ENCODE measurements at places on chromosomes 3 and 15.

DNA sequence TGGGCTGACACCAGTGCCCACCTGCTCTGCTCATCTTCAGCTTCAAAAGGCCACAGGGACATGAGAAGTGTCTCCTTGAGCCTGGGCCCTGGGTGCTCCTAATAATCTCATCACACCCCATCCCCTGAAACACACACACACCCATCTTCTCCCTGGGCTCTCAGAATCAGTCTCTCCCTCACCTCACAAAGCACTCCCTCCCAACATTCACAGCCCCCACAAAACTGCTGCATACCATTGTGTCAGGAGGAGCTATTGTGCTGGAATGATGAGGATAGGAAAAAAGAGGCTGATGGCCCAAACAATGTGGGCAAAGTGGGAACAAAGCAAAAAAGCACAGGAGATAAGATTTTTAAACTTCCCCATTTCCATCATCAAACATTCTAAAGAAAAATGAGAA is 16.8 kb downstream of the FOXP1 start:
- DNase-seq = no peak

DNA sequence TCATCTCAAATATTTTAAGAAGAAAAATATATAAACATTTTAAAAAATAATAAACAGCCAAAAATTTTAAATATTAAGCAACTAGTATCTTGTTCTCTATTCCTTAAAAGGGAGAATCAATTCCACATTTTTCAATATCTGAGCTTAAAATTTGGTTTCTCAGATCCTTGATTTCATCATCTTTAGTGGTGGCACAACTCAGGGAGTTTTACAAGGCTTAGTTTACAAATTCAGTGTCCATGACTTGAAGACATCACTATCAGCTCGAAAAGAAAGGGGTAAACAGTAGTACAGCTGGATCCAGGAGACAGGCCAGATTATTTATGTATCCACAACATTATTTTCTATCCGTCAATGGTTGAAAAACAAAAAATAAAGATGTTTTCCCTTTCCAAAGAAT is 11.6 kb downstream of the IGF2BP2 start:
- no peak for DNase-seq

DNA sequence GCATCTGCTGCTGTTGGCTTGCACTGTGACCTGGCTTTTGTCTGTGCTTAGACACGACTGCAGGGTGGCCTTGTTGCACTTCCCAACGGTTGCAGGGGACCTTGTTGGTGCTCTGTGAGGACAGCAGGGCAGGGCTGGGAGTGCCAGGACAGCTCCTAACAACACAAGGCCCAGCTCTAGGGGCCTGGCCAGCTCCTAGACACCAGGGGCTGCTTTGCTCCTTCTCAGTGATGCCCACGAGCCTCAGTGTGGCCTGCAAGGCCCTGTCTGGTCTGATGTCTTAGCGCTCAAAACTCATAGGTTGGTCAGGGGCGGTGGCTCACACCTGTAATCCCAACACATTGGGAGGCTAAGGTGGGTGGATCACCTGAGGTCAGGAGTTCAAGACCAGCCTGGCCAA is 149.1 kb downstream of the CHSY1 start:
- DNase-seq = no peak

- no peak for DNase-seq
These were observed 51.4 kb downstream of the PCOLCE2 start for GRCh38 chr3:142837526-142837925.

DNA sequence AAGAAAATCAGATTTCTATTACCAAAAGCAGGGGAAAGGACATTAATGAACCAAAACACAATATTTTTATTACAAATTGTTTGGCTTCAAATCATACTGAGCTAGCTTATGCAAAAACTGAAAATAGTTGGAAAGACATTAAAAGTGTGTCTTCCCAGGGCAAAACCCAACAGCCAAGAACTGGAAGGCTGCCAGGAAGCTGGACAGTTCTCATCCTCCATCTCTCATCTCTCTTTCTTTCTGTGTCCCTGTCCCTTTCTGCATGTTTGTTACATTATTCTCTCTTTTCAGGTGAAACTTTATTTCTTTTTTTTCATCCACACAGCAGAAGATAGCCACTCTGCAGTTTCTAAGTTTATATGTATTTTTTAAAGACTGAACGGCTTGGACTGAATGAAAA is 41.1 kb upstream of the SNTN start:
- no peak for DNase-seq

DNA sequence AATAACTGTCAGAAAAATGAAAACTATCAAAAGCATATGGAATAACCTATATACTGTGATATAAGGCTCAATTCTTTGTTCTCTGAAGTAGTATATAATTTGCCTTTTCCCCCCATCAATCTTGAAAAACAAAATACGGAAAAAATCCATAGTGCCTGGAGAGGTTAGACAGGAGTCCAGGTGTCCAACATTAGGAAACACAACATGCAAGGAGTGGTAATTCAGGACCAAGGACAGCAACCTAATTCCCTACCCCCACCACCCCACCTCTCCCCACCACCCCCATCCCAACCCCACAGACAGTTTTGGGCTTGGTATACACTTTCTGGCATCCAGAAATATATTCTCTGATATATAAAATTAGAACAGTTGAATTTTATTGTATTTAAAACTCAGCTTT is 55.1 kb upstream of the SLC25A26 start:
- no peak for DNase-seq

DNA sequence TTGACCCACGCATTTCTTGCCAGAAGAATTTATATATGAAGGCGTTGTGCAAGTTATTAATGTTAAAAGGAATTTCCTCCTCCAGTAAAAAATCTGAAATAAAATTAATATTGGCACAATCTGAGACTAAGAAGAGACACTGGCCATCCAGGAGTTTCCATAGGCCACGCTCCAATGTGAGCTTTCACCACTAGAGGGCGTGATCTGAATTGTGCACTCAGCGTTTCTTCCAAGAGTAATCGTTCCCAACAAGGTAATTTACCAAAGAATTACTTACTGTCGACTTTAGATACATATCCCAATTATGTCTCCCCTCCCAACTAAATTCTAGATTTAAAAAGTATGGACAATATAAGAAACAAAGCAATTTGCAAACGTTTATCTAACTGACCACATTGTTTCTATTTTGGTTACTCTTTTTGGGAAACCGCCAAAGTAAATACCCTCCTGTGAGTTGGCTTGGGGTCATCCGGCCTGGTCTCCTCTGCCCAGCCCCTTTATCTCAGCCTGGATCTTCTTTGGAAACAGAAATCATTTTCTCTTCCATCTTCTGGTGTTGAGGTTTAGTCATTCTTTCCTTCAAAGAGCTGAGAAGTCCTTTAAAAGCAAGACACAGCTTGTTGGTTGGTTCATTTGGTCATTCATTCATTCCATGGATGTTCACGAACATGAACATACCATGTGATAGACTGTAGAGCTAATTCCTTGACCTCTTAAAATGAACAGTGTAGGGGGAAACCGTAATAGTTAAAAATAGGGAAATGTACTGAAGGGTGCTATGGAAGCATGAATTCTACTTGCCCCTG is 26.2 kb downstream of the POLR2M start:
- DNase-seq = peak; percentile 45

GRCh38 chr15:69729167-69729748 is 276.6 kb downstream of the RPLP1 start:
- DNase-seq = no peak
